ENCODE measurements at places on chromosomes 7 and 10. TPM values are rescaled to one million over a fixed set of nuclear protein-coding genes. Genes with fewer than 3 reads are reported as not detected.

GRCh38 chr7:95549818-95550529, 46.3 kb downstream of the PDK4 start:
- DNase-seq, result peak; percentile 86

GRCh38 chr10:15780353-15781135, 60.8 kb upstream of the ITGA8 start:
- no peak for DNase-seq

GRCh38 chr10:98266647-98267046, 1.3 kb downstream of the LOXL4 start:
- no peak for DNase-seq

Gene ATP5MK
- total RNA-seq, result 958 TPM

DNA sequence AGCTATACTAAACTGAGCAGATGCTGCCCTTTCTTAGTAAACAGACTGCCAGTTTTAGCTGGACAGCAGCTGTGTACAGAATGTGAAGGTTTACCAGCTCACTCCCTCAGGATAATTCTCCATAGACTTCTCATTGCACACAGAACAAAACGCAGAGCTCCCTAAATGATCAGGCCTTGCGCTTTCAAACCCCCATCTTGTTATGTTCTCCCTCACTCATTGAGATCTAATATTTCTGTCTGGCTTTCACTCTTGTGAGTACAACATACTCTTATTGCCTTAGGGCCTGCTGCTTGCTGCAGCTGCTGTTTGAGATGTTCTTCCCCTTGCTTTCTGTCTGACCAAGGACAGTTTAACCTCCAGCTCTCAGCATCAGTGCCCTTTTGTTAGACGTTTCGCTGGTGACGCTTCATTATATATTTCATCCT, 17.3 kb downstream of the VWDE start:
- no peak for DNase-seq

DNA sequence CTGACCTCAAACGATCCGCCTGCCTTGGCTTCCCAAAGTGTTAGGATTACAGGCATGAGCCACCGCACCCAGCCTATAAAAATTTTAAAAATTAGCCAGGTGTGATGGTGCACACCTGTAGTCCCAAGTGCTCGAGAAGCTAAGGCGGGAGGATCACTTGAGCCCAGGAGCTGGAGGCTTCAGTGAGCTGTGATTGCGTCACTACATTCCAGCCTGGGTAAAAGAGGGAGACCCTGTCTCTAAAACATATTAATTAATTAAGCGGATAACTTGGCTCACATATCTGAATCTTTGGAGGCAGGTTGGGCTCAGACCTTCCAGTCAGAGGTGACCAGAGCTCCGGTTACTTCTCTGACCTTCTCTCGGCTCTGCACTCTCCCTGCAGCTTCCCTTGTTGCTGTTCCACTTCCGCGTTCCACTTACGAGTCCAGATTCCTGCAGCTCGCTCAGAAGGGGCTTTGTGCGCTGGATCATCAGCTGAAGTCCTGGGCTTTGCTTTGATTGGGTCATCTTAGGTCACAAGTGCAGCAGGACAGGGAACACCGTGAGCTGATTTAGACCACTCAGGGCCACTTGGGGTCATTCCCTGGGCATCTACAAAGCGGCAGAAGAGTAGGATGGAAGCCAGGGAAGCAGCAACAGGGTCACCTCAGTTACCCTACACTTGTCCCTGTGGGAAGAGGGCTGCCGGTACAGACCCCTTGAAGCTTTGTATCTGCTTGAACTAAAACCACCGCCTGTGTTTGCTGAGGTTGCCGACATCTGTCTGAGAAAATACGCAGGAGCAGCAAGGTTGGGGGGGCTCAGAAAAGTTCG, 2.0 kb upstream of the ARPC1B start:
- no peak for DNase-seq

GRCh38 chr7:158609313-158609974, 21.8 kb upstream of the PTPRN2 start:
- DNase-seq, result peak; percentile 35

- DNase-seq, result no peak
Measured at GRCh38 chr7:95951997-95952795, 179.8 kb downstream of the DYNC1I1 start.

Gene INMT
- total RNA-seq, result 17.3 TPM

All from cardiac septum (tissue), 1 donor.